ENCODE measurements at places on chromosomes 4 and X. TPM values are rescaled to one million over a fixed set of nuclear protein-coding genes. Genes with fewer than 3 reads are reported as not detected.

The GRIA2 gene
- total RNA-seq, result not detected

The MAMLD1 gene
- not detected for total RNA-seq

The RBMX gene
- total RNA-seq, result 287 TPM

The CT45A10 gene
- total RNA-seq, result not detected

The USP17L29 gene
- total RNA-seq, result not detected

Measured in GM12878 (cell line).